Stimulated activated CD8-positive, alpha-beta memory T cell treated with anti-CD3 and anti-CD28 coated beads, Interleukin-12 subunit alpha, Interleukin-12 subunit beta, amount 100 ng/mL, for 1 hour (primary cell): ENCODE measurements at places on chromosomes 7 and 10.

GRCh38 chr7:132789281-132789680, 213.0 kb upstream of the PLXNA4 start:
- no peak for DNase-seq

DNA sequence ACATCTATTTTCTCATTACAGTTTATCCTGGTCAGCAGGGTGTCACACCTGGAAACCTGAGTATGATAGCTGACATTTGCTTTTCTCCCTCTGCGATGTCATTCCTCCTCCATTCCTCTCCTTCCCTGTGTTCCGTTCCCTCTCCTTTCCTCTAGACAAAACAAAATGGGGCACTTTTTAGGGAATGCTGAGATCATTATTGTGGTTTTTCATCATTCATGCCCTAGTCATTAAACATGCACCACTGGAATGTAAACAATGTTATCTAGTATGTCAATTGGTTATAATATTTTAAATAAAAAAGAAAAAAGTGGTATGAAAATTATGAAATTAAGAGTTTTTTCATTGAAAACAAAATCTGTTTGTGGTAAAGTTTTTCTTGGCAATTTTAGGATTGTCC, 132.6 kb downstream of the MAPK8 start:
- no peak for DNase-seq

- no peak for DNase-seq
These were observed 240.5 kb downstream of the ETV1 start for GRCh38 chr7:13748998-13749397.

DNA sequence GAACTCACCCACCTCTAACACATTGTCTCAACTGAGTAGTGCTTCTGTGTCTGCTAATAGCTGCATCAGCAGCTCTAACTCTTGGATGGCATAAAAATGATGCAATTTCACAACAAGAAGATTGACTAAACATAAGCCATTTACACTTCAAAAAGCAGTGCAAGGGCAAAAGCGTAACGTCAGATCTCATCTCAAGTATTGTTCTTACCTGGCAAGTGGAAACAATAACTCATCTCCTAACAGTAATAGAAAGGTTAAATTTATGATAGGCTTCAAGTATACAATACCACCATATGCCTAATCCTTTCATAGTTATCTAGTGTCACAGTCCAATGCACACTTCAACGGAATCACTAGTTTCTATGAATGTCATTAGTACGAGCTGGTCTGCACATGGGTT, 14.8 kb downstream of the TPK1 start:
- DNase-seq: no peak

- no peak for DNase-seq
These were observed 63.0 kb upstream of the SP4 start for GRCh38 chr7:21364801-21365271.

GRCh38 chr10:29514306-29514705, 120.5 kb downstream of the SVIL start:
- DNase-seq: no peak

- no peak for DNase-seq
These were observed 46.3 kb downstream of the PLEKHA8 start for GRCh38 chr7:30074422-30075030.

- no peak for DNase-seq
These were observed 188.0 kb upstream of the TCERG1L start for GRCh38 chr10:131499566-131499965.
